OCI-M1 (cell line): ENCODE measurements at places on chromosomes 5 and 9.

- DNase-seq = peak; percentile 20
Measured at GRCh38 chr5:95779611-95780010, 42.9 kb downstream of the GLRX start.

- no peak for DNase-seq
Measured at GRCh38 chr5:59842999-59843398, 50.5 kb downstream of the PDE4D start.

GRCh38 chr9:77435688-77436087, 212.4 kb downstream of the GNA14 start:
- no peak for DNase-seq

GRCh38 chr9:136665111-136665703, 2.5 kb downstream of the EGFL7 start:
- peak; percentile 47 for DNase-seq

DNA sequence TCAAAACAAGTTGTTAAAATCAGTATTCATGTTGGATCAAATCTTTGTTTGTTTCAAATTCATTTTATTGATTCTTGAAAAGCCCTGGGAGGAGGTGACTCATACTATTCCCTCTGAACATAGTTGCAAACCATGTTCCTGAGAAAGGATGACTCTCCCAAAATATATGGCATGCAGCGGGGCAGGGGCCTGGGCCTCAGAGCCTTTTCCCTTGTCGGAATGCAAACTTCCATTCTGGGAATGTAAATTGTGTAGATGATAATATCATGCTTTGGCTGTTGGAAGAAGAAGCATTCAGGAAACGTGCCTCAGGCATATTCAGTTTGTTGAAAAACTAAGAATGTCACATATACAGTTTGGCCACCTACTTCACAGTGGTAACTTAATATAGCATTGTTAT, 242.0 kb downstream of the AUH start:
- DNase-seq = no peak

- no peak for DNase-seq
Measured at GRCh38 chr9:16246785-16247184, 623.7 kb downstream of the BNC2 start.

DNA sequence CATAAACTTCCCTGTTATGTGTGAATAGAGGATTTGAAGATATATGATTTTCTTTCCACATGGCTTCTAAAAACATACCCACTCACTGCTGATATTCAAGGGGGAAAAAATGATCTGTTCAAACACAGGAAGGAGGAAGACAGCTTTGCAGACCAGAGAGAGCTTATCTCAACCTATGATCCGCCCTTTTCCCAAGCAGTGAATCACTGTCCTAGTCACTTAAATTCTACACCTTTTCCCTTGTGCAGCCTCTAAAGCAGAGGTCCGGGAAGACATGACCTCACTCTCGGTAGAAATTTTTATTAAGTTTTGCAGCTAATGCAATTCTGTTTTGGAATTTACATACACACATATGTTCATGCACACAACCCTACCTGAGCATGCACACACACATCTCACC, 197.2 kb downstream of the DIRAS2 start:
- DNase-seq = no peak

GRCh38 chr5:166961913-166962312, 1329.5 kb upstream of the WWC1 start:
- DNase-seq = peak; percentile 37

GRCh38 chr5:147756566-147756965, 26.0 kb downstream of the JAKMIP2 start:
- DNase-seq = no peak

GRCh38 chr9:79215821-79216220, 355.9 kb upstream of the TLE4 start:
- no peak for DNase-seq

GRCh38 chr9:120303519-120303918, 276.4 kb downstream of the CDK5RAP2 start:
- no peak for DNase-seq

- no peak for DNase-seq
Measured at GRCh38 chr5:116272281-116272941, 187.6 kb downstream of the COMMD10 start.

GRCh38 chr9:117151716-117152115, 263.1 kb downstream of the ASTN2 start:
- no peak for DNase-seq
